ENCODE measurements at places on chromosomes 3 and 15.

- DNase-seq: peak; percentile 22
Measured at GRCh38 chr3:126394179-126394976, at the start of gene CFAP100. CFAP100 (plus strand) TSS chr3:126394909; CDS start chr3:126396001, 1,092 bp downstream.

DNA sequence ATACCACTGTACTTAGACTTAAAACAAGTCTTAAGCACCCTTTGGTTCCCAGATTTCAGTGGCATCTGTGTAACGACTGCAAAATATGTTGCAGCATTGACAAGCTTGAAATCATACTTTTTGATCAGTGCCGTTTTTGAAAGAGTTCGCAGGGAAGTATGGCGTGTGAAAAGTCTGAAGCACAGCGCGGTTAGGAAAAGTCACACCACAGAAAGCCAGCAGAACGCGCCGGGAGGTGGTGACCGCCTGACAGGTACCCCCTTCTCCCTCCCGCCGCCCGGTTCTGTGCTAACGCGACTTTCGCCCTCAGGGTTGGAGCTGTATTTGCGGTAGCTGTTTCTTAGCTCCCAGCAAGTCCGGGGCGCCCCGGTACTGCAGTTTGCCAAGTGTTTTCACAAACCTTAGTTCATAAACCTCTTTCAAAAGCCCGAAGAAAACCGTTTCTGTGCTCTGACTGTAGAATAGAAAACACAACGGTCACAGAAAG is 481 bp upstream of the CRYBG3 start:
- DNase-seq: no peak

- peak; percentile 73 for DNase-seq
Measured at GRCh38 chr3:71285086-71285485, 298.4 kb downstream of the FOXP1 start.

DNA sequence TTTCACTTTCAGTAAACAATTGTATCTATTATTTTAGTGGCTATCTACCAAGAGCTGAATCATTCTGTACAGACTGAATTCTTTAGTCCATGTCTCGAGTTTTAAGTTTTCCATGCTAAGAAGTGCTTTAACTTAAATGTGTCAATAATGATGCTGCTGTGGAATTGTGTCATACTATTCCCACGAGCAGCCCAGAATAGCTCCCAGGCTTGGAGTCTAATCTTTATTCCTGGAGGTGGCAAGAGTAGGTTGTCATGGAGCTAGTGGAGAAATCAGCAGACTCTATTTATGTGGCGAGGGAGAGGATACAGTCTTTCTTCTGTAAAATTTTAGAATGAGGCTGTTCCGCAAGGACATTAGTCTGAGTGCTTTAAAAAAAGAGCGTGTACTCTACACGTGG is 207.2 kb downstream of the ROBO2 start:
- DNase-seq: peak; percentile 45

DNA sequence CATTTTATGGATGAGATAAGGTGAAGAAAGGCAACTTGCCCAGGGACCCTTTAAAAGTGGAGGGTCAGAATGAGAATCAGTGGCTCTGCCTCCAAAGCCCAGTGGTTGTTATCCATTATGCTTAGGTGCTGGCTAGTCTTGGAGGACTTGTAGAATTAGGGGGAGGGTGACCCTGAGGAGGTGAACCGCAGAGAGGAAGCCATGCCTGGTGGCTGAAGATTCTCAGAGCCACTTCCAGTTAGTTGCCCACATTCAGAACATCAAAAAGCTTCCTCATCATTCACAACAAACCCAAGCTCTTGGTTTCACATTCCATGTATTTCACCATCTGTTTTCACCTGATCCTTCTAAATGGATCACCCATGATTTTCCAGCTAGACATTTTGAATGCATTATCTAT is 11.2 kb downstream of the EBLN2 start:
- no peak for DNase-seq

- no peak for DNase-seq
Measured at GRCh38 chr3:156455839-156456238, 99.1 kb downstream of the SSR3 start.

DNA sequence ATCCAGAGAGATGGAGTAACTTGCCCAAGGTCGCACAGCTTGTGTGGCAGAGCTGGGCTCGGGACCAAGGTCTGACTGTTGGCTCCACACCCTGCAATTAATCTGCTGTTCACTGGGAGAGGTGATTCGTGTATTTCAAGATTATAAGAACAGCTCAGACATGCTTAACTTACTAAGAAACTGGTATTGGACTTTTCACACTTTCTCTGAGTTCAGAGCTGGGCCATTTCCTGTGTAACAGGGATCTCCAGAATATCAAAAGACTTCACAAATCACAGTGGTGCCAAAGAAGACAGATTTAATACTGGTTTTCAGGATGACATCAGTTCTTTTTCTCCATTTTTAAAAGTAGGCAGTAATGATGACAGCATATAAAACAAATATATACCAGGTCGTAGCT is 156.8 kb upstream of the UBE2E1 start:
- no peak for DNase-seq

DNA sequence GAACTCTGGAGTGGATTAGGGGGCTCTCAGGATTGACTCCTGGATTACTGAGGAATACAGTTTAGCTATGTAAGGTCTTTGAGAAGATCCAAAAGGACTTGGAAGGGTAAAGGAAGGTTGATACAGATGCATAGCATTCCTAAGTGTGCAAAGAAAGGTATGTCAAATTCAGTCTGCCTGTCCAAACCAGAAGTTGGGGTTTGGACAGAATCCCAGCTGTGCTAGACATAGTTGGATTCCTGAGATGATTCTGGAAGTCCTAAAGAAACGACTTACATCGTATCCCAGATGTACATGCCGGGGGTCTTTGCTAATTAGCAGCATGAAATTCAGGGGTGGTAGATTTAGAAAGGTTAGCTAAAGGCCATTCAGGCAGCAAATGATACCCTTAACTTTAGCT is 97.7 kb upstream of the TSPAN3 start:
- peak; percentile 76 for DNase-seq

DNA sequence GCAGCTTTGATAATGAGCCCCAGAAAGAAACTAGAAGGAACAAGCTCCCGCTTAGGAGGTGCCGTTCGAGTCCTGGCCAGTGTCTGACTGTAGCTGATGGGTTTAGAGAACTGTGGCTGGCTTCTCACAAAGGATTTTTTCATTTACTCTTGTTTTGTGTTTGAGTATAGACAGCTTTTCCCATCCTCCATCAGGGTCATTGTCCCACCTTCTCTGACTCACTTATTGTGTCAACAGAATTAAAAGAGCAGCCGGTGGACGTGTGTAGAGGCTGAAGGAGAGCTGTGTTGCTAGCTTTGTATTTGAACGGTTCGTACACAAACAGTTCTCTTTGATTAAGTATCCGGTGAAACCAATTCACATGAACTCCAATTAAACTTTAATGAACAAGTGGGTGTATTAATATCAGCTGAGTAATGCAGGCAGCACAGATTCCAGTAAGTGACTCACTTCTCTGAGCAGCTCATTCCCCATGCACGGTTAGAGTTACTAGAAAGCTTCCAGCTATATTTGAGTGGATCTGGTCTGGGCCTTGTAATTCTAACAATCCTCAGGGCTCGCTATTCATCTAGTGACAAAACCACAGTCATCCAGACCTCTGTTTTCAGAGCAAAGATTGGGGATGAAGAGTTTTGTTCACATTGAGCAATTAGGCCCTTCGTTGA is 141.0 kb downstream of the LPP start:
- peak; percentile 96 for DNase-seq

DNA sequence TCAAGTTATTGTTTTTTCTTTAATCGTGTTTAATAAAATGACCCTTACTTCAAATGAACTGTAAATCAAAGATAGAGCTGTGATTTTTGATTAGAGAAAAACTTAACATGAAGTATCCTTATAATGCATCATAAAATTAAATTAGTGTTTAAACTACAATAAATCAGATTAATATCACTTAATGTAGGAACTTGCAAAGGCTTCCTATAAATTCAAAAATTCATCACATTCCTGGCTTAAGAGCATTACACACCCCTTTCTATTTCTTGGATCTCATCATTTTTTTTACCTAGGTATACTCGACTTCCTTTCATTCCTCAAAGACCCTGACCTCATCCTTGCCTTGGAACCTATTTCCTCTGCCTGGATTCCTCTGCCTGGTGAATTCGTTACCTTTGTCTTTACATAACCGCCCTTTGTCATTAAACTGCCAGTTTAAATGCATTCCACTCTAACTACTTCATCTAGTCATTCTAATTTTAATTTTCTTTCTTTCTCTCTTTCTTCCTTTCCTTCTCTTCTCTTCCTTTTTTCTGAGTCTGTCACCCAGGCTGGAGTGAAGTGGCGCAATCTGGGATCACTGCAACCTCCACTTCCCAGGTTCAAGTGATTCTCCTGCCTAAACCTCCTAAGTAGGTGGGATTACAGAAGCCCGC is 1244.5 kb downstream of the OTOL1 start:
- DNase-seq: no peak

DNA sequence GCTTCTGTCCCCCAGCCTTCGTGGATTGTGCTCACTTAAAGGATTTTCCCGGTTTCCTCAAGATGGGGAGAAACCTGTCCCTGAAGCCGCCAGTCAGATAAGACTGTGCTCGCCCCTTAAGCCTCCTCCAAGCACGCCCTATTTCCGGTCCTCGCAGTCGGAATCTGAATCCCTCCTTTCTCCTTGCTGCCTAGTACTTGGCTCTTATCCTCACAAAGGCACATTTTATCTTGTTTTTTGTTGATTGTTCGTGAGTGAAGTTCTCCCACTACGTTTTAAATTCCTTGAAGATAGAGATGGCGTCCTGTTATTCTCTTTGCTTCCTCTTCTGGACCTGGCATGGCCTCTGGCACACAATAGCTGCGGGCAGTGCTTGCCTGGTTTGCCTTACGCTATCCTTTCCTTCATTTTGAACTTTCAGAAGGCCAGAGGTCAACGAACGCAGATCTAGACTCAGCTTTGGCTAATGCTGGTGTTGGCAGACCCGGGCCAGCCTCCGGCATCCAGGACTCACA is 1.7 kb downstream of the CLDN11 start:
- peak; percentile 22 for DNase-seq

DNA sequence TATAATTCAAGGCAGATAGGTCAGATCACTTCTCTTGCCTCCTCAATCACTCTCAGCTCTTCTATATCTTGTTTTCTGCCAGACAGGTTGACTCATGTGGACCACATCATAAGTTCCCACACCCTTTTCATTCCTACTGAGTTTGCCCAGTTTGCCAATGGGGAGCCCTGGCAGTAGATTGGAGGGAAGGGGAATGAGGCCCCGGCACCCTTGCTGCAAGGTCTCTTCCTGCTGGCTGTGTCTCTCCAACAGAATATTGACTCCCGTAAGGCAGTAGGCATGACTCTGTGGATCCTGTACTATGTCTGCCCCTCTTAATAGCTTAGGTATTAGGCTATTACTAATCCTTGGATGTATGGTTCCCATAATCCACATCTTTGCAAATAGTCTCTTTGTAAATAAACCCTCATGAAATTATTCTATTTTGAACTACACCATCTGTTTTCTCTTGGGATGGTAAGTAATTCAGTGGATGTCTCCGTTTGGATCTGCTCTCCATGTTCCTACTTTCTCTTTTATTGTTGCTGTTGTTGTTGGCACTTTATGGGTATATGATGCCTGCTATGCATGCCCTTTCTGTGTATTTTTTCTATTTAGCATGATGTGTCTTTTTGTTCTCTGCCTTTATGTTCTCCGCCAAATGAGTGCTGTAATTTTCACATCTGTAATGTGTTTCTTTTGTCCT is 65.5 kb upstream of the DCBLD2 start:
- no peak for DNase-seq

DNA sequence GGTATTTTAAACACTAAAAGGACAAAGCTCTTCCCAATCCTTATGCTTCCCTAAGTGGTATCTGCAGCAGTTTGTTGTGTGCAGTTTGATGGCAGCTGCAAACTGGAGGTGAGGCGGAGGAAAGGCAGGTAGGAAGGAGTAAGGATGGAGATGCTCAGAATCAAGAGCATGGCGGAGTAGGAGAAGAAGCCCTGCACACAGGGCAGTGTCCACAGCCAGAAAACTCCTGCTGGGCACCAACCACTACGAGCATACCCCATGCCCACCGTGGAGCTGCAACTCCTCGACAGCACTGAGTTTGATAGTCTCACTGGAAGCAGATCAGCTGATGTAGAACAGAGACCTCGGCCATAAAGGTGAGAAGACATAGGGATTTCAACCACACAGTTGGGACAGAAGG is 30.3 kb upstream of the ESYT3 start:
- no peak for DNase-seq

- no peak for DNase-seq
Measured at GRCh38 chr3:186551387-186551786, 7.2 kb upstream of the CRYGS start.

GRCh38 chr15:56040081-56041035 is 46.9 kb upstream of the NEDD4 start:
- peak; percentile 96 for DNase-seq

- peak; percentile 64 for DNase-seq
Measured at GRCh38 chr3:171307046-171307585, 153.1 kb downstream of the TNIK start.

DNA sequence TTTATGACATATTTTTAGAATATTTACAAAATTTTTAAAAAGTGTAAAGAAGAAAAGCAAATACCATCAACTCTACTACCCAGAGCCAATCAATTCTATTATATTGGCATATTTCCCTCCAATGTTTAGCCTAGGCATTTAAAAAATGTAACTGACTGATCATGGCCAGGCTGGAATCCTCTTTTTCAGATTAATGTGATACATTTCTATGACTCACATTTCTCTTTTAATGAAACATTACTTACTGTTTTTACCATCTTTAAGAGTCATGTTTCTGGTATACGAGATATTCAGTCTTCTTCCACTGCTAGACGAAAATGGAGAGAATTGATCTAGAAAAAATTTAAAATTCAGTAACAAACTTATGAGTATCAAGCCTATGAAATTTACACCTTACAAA is 53.4 kb upstream of the DCUN1D1 start:
- DNase-seq: peak; percentile 79

GRCh38 chr3:29285471-29286071 is 4.7 kb downstream of the RBMS3 start:
- peak; percentile 42 for DNase-seq

DNA sequence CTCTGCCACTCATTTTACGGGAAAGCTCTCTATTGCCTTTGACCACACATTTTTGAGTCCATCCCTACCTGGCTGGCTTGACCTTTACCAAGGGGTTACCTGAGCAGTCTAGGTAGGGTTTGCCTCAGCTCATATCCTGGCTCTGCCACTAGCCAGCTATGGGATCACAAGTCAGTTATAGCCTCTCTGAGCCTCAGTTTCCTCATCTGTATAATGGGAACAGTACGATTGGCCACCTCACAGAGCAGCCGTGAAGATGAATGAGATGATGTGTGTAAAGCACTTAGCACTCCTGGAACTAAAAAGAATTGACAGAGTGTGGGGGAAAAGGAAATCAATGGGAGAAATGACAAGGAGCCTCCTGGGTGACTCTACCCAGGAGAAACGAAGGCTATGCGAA is 28.0 kb downstream of the SPATA12 start:
- DNase-seq: no peak
